ENCODE measurements at places on chromosomes 1 and 21. TPM values are rescaled to one million over a fixed set of nuclear protein-coding genes. Genes with fewer than 3 reads are reported as not detected.

SERTAD4 gene
- not detected for total RNA-seq

TINAGL1 gene
- 93.1 TPM for total RNA-seq

B3GALNT2 gene
- total RNA-seq = 28.8 TPM

B3GALT5 gene
- not detected for total RNA-seq

TSPAN2 gene
- total RNA-seq = 0.70 TPM

CDA gene
- 1.7 TPM for total RNA-seq

EPHA10 gene
- not detected for total RNA-seq

ZNF593OS gene
- total RNA-seq = not detected

NUF2 gene
- not detected for total RNA-seq

GRCh38 chr21:34732388-34732821 lies 63.6 kb downstream of the CLIC6 start:
- no peak overlapping the region for H3K27ac ChIP-seq
- no peaks in the 10 kb centered on the region for H3K36me3 ChIP-seq
- no peaks in the 10 kb centered on the region for H3K27me3 ChIP-seq
- peaks cover 20% of the 10 kb centered on the region for H3K4me1 ChIP-seq

DNA sequence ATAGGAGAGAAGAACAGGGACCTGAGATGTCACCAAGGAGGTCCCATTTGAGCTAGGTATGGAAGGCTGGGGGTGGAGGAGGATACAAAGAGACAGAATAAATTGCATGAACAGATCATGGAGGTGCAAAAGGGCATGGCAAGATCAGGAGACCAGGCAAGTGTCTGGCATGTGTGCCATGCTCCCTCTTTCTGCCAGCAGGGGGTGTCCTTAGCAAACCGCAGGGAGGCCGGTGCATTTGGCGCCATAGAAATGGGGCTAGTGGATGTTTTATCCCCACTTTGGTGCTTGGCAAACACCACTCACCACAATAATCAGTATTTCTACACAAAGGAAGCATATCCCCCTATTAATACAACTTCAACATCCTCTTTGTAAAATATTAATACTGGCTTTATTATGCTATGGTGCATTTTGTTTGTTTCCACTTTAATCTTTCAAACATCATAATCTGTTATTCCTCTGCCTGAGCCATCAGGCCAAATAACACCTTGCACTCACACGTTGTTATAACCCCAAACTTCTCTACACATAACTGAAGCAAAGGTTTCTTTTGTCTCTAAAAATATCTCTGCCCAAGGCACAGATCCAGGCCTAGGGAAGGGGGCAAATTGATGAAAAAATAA lies 25.9 kb downstream of the S100A6 start:
- no peak overlapping the region for H3K27ac ChIP-seq
- DNase-seq = no peak
- H3K4me1 ChIP-seq = peaks cover 19% of the 10 kb centered on the region

- no peak overlapping the region for H3K4me3 ChIP-seq
- H3K4me1 ChIP-seq = peaks cover 62% of the 10 kb centered on the region
- no peak for DNase-seq
- H3K36me3 ChIP-seq = no peaks in the 10 kb centered on the region
- no peaks in the 10 kb centered on the region for H3K27me3 ChIP-seq
Observed at GRCh38 chr1:35532497-35533223, 24.5 kb downstream of the KIAA0319L start.

GRCh38 chr1:6976044-6976375 lies 190.8 kb downstream of the CAMTA1 start:
- H3K27me3 ChIP-seq = no peaks in the 10 kb centered on the region
- H3K36me3 ChIP-seq = no peaks in the 10 kb centered on the region
- no peak for DNase-seq
- H3K4me3 ChIP-seq = no peak overlapping the region

- H3K27ac ChIP-seq = peak overlapping the region; percentile 85
- peaks cover 32% of the 10 kb centered on the region for H3K4me1 ChIP-seq
- no peaks in the 10 kb centered on the region for H3K27me3 ChIP-seq
- H3K4me3 ChIP-seq = no peak overlapping the region
- DNase-seq = no peak
- H3K36me3 ChIP-seq = no peaks in the 10 kb centered on the region
Observed at GRCh38 chr1:15680131-15680530, 4.0 kb upstream of the PLEKHM2 start.

DNA sequence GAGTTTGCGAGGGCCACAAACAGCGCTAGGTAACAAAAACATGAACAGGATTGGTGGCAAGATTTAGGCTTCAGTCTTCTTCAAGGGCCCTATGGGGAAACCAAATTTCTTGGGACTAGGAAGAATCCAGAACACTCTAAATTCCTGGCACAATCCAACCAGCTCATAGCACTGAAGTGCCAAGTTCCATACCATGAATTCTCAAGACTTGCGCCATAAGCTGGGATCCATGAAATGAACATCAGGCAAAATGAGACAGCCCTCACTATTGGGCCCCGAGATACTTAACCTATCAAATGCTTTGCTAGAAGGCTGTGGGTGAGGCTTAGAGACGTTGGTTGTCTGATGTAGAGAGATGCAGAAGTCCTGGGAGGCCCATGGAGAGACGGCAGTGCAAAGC lies 322.1 kb downstream of the PAPPA2 start:
- no peak overlapping the region for H3K27ac ChIP-seq
- no peaks in the 10 kb centered on the region for H3K36me3 ChIP-seq
- DNase-seq = no peak
- no peaks in the 10 kb centered on the region for H3K27me3 ChIP-seq
- no peak overlapping the region for H3K4me3 ChIP-seq

DNA sequence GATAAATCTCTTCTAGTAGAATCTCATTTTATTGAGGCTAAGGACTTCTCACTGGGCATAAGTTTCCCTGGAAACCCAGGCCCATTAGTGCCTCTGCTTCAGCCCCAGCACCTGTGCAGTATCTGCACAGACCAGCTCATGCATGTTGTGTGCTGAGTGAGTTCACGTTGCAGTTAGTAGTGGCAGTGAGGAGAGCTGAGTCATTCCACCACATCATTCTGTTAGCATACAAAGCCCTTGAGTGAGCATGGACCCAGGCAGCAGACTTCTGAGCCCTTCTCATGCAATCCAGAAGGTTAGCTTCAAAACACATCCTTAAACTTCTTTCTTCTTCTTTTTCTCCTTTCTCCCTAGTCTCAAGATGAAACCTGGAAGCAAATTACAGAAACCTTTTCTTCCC lies 45.8 kb upstream of the NTPCR start:
- H3K27me3 ChIP-seq = no peaks in the 10 kb centered on the region
- no peak overlapping the region for H3K4me3 ChIP-seq
- H3K4me1 ChIP-seq = peaks cover 14% of the 10 kb centered on the region

Measured in gastrocnemius medialis (tissue), 4 donors.